ACHN (cell line): ENCODE measurements at places on chromosomes 1 and 21.
A peak's percentile ranks its signal among the peaks of the same experiment; 100 is the strongest.

DNA sequence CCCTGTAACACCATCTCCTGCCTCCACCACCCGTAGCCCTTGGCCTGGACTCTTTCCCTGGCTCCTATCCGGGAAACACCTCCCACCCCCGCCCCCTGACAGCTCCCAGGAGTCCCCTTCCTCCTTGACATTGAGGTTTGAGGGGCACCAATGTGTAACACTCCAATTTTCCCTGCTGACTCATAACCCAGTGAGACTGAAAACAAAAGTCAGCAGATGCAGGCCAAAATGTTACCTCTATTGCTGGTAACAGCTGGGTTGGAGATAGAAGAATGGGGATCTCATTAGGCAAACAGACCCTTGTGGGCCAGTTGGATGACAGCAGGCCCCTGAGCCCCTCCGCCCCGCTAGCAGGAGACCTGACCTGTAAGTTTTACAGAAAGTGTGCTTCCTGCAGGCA lies 237.2 kb downstream of the KAZN start:
- DNase-seq = no peak

DNA sequence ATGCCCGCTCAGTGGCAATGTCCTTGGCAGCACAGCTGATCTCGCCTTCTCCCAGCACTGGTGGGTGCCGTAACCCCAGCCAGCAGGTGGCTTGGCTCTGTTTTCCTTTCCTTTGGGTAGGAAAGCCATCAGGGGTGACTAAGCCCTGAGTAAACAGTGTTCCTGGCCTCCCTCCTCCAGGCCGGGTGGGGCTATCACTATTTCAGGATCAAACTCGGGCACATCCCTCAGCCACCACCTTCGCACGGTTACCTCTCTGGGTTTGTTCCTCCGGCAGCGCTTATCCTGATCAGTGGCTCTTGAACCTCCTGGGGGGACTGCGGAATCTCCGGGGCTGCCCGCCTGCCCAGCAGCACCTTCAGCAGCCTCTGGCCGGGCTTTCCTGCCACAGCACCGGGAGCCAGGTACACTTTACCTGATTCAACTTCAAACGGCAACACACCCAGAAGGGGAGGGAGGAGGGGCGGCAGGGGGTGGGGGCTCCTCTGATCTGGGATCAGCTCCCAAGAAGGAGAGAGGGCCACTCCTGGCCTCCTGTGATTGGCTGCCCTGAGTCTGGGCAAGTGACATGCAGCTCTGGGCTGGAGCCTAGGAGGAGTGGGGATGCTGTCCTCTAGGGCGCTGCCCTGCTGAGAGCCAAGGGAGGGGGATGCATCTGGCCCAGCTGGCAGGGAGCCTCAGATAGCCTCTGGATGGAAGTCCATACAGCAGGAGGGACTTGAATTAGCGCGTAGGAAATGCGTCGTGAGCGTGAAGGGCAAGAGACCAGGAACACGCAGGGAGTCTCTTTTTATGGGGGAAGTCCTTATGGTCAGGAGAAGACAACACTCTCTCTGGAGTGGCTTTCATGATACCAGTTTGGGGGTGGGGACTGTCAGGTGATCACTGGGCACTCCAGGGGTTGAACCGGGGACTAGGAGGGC lies at the start of gene ASCL5:
TSS of gene ASCL5 (minus strand) at position 353 of the 923 bp plus-strand sequence. CDS start 11,812 bp downstream, outside the sequence.
- peak; percentile 9 for DNase-seq

DNA sequence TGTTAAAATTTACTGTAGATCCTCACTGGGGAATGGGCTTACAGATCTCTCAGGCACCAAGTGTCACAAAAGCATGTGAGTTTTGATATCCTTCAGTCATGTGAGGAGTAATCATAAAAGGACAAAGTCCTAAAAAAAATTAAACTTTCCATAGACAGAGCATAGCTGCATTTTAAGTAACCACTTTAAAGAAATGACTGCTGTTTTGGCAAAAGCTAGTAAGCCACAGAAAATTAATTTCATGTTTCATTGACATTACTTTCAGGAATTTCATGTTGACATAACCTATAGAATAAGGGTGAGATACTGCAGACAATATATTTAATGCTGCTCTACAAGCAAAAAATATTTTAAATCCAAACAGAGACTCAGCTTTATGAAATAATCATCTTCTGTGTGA lies 156.3 kb downstream of the LYPLAL1 start:
- no peak for DNase-seq

- no peak for DNase-seq
Measured at GRCh38 chr1:111480674-111481073, 6.9 kb downstream of the C1orf162 start.

DNA sequence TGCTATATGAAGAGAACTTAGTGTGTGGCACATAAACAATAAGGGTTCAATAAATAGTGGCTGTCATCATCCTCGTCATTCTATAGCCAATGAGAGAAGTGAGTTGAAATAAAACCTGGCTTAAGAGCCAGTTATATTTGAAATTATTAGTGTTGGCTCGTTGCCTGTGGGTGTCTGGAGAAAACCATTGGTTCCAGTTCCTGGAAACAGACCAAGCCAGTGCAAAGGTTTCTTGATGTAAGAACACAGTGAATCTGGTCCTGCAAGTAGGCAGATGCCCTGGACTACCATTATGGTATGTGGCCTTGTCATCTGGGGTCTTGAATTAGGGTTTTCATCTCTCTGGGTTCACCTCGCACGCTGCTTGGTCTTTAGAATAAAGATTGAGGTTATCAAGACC lies 43.3 kb downstream of the URB2 start:
- DNase-seq = no peak

GRCh38 chr1:104807590-104807989 lies 1057.9 kb downstream of the AMY1C start:
- DNase-seq = no peak

DNA sequence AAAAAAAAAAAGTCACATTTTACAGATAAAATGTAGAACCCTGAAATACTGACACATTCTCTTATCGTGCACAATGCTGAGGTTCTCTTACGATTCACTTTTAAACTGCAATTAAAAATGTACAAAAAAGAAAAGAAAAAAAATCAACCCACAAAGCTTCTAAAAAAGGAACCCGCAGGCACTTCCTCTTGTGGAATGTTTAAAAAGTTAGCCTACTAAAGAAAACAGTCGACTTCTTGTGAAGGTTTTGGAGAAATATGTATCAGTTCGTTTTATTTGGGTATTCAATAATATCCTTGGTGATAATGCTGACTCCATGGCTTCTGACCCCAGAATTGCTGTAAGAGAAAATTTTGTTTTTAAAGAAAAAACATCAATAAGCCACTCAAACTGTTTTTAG lies 10.2 kb downstream of the HNRNPU start:
- DNase-seq = no peak

GRCh38 chr1:55522353-55522903 lies 307.3 kb upstream of the USP24 start:
- no peak for DNase-seq

DNA sequence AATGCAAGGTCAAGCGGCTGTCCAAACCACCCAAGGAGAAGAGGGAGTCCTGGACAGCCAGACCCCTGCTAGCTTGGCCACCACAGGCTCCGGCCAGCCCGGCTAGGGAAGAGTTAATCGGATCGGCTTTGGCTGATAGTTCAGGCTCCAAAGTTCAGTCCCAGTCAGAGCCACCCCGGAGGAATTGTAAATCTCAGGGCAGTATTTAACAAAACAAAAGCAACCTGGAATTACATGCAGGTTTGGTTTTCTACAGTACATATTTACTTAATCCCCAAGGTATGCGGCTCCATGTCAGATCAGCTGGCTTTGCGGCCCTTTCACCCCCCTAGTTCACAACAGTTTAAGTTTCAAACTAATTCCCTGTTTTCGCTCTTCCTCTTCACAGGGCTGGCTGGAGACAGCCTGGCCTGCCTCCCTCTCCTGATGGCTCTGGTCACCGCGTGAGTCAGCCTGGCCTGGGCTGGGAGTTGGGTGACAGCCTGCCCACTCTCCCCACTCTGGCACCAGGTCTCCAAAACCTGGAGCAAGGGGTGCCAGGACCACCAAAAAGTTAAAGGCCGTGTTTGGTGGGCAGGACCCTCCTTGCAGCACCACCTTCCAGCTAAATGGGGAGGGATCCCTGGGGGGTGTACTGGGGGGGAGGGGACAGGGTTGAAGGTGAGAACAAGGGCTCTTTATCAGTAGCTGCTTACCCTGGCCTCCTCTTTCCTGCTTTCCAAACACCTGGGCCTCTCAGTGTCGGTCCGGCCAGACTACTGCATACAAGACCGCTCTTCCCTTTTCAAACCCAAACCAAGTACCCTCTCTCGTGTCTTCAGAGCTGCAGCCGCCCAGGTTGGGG lies 1.9 kb downstream of the DHRS3 start:
- peak; percentile 53 for DNase-seq

GRCh38 chr1:179091691-179092165 lies 9.9 kb downstream of the TOR3A start:
- no peak for DNase-seq

GRCh38 chr21:38858026-38858811 lies 52.5 kb downstream of the ETS2 start:
- DNase-seq = no peak

GRCh38 chr21:25709684-25710265 lies 24.9 kb downstream of the ATP5PF start:
- no peak for DNase-seq

- no peak for DNase-seq
Measured at GRCh38 chr1:89702520-89703045, 69.7 kb downstream of the LRRC8C start.

- DNase-seq = no peak
Measured at GRCh38 chr1:20008391-20008841, 29.0 kb upstream of the PLA2G2A start.

DNA sequence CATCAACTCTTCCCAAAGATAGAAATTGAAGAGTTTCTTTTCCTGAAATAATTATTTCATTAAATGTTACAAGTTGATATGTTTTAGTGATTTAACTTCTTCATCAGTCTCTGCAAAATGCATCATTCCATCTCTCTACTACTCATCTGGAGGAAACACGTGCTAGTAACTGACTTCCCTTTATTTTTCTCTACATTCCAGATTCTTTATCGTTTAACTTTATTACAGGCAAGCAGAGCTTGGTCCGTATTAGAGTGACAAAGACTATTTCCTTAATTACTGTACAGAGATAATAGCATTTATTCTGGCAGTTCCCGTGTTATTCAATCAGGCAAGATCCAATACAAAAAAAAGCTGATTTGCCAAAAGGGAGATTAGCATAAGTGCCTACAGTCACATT lies 88.6 kb downstream of the TM2D1 start:
- no peak for DNase-seq

GRCh38 chr1:5836776-5837440 lies 155.3 kb downstream of the NPHP4 start:
- DNase-seq = no peak

GRCh38 chr1:26833432-26834405 lies 7.2 kb downstream of the ZDHHC18 start:
- no peak for DNase-seq

DNA sequence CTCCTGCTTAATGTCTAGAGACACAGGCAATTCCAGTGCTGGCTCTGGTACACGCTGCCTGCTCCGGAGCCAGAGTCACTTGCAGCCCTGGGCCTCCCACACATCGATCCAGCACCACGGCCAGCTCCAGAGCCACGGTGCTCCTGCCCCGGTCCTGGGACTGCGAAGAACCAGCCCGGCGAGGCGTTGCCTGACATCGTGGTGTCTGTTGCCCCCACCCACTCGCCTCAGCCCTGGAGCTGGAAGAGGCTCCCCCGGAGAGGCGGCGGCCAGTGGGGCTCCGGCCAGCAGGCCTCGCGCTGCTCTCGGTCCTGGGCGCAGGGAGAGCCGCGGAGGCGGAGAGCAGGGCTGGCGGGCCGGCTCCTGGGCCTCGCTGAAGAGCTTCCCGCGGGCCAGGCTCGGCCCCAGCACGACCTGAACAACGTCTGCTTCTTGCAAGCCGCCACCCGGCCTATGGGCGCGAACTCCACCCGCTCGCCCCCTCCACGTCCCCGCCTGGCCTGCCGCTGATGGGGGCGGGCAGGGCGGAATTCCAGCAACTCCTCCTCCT lies 364.8 kb downstream of the CEP170 start:
- DNase-seq = peak; percentile 32

GRCh38 chr1:64511044-64511443 lies 41.1 kb downstream of the CACHD1 start:
- no peak for DNase-seq

DNA sequence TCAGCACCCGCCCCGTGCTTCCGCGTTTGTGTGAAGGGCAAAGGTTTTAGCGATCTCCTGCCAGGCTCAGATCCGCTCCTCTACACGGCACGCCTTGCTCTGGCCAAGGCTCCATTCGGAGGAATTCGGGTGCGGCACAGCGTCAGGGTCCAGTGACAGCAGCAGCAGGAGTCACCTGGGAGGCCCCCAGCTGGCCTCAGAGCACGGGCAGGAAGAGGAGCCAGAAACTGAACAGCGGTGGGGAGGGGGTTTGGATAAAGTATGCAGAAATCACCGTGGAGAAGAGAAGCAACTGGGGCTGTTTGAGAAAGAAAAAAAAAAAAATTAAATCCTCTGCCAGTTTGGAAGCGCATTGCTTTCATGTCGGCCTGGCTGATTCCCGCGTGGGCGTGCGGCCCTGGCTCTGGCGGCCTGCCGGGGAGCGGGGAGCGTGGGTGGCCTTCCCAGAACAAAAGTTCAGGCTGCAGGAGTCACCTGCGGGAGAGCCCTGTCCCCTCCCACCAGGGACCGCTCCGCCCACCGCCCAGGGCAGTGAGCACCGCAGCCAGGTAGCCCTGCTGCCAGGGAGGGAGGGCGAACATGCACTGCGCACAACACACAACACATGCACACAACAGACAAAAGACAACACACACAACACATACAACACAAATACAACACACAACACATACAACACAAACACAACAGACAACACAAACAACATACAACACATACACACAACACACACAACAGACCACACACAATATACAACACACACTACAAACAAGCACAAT lies 107.6 kb downstream of the ETS2 start:
- peak; percentile 32 for DNase-seq

DNA sequence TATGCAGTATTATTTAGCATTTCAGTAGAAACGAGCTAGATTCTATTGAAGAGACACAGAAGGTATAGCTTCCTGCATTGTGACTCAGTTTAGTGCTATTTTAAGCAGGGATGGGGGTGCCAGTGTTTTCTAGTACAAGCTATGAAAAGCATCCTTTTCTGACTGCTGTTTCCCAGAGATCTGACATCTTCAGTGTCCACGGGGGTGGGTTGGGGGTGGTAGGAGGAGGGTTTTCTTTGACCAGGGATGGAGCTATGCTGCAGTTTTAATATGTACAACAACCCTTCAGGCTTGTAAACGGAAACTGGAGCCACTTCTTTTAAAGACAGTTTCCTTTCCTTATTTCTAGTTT lies 2.7 kb upstream of the NEGR1 start:
- DNase-seq = peak; percentile 71

DNA sequence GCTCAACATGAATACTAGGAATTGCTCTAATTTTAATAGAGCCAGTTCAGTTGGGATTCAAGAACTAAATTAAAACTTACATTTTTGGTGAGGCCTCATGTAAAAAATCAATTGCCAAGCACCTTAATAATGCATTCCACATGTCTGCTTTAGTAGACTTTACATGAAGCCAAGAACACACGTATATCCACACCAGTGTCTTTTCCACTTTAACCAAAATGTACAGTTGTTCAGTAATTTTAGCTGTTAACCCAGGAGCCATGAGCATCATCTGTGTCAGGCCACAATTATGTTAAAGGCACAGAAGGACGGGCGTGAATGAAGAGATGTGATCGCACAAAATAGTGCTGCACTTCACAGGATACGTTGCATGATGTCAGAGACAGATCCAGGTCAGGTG lies 136.7 kb downstream of the TLR5 start:
- DNase-seq = no peak

- DNase-seq = no peak
Measured at GRCh38 chr1:39214021-39214713, 9.7 kb downstream of the MACF1 start.
